Pancreas (tissue), 10 donors: ENCODE measurements at places on chromosomes 11 and 22. TPM values are rescaled to one million over a fixed set of nuclear protein-coding genes. Genes with fewer than 3 reads are reported as not detected.

DNA sequence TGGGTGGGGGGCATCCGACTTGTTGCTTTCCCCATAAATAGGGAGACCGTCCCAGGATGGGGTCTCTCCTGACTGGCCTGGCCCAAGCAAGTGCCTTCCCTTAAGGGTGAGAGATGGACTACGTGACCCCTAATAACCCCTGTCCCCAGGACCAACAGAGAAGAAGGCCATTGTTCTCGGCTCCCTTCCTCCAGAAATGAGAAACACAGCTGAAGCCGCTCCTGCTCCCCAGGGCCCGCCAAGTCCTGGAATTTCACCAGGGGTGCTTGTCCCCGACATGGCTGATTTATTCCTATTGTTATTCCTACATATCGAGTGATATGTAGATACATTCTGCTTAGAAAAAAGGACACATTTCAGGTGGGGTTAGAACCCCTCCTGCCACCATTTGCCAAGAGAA lies 100.8 kb downstream of the TP53I11 start:
- no peaks in the 10 kb centered on the region for H3K27me3 ChIP-seq
- H3K27ac ChIP-seq, result no peak overlapping the region
- H3K4me3 ChIP-seq, result no peak overlapping the region
- H3K4me1 ChIP-seq, result no peaks in the 10 kb centered on the region
- H3K36me3 ChIP-seq, result no peaks in the 10 kb centered on the region

The GLB1L2 gene
- total RNA-seq, result 7.7 TPM

DNA sequence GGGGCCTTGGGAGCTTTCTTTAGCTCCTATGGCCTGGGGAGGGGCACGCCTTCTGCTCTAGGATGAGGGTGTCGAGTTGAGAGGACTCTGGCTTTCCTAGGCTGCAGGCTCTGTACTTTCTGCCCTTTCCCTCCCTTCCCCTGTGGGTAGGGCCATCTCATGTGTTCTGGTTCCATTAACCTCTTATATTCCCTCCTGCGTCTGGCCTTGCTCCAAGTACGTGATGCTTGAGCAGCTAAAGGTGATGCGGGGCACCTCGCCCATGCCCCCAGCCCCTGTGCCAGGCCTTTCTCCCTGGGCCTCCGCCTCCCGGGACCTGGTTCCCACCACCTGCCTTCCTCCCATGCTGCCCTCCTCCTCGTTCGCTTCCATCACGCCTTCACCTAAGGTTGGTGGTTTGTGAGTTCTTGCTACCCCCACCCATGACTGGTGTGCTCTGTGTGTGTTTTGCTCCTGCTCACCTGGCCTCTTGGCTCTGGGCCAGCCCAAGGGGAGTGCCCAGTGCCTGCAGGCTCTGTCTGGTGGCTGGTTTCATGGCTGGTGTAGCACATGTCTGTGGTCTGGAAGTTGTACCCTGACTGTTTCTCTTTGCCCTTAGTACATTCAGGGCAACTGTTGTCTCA lies 34.1 kb downstream of the PHLDB1 start:
- H3K4me1 ChIP-seq, result peaks cover 19% of the 10 kb centered on the region
- peak; percentile 78 for DNase-seq
- H3K27me3 ChIP-seq, result no peaks in the 10 kb centered on the region

DNA sequence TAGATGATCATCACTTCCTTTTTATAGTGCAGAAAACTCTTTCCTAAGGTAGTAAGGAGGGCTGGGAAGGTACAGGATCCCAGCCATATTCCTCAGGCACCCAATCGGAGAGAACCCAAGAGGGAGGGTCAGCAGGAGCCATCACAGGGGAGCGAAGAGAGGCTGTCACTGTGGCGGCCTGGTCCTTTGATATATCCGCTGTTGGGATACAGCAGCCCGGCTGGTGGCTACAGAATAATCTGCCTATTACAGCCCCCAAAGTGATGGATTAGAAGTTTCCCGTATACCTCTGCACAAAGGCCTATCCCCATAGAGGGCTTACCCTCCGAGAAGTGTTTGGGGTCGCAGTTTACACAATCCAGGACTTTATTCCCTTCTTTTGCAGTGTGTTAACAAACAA lies 48.5 kb downstream of the OR4D9 start:
- H3K4me3 ChIP-seq, result no peak overlapping the region
- no peaks in the 10 kb centered on the region for H3K36me3 ChIP-seq
- H3K27me3 ChIP-seq, result no peaks in the 10 kb centered on the region
- DNase-seq, result no peak

The GLYATL1 gene
- 1.3 TPM for total RNA-seq

DNA sequence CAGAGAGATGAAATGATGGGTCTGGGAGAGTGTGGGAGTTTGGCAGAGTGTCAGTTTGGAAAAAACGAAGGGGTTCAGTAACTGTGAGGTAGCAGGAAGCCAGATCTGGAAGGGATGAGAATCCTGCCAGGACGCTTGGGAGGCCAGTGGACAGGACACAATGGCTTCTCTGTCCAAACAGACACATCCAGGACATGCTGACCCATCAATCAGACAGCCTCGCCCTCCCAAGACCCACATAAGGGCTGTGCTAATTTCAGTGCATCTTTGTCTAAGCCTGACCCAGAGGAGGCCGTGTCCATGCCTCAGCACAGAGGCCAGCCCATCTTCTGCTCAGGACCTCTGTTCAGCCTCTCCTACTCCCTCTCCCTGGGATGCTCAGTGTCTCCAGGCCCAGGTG lies 576.5 kb upstream of the B3GAT1 start:
- H3K36me3 ChIP-seq, result no peaks in the 10 kb centered on the region
- no peak overlapping the region for H3K4me3 ChIP-seq
- H3K27me3 ChIP-seq, result no peaks in the 10 kb centered on the region
- no peaks in the 10 kb centered on the region for H3K4me1 ChIP-seq
- H3K27ac ChIP-seq, result no peak overlapping the region
